Cardiac fibroblast (primary cell): ENCODE measurements at places on chromosomes 5 and 9.

- DNase-seq, result no peak
These were observed 63.5 kb downstream of the UBE2R2 start for GRCh38 chr9:33880211-33881089.

DNA sequence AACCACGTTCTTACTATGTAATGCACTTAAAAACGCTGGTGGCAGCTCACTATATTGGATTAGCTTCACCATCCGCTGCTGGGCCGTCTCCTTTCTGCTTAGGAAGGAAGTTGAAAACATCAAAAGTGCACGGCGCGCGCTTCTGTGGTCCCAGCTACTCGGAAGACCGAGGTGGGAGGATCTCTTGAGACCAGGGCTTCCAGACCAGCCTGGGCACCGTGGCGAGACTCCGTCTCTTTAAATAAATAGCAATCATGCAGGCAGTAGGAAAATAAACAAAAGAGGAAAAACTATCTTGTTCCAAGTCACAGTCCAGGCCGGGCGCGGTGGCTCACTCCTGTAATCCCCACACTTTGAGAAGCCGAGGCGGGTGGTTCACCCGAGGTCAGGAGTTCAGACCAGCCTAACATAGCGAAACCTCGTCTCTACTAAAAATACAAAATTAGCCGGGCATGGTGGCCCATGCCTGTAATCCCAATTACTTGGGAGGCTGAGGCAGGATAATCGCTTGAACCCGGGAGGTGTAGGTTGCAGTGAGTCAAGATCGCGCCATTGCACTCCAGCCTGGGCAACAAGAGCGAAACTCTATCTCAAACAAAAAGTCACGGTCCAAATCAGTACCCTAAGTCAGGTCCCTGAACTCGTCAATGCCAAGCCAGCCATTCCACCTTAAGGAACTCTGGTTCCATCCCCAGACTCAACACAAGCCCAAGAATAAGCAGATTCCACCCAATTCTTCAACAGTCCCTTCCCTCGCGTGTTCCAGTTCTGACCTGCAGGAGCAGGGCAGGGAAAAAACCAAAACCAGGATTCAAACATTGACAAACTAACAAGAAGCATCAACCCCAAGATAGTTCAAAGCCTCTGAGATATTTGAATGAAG, 1.0 kb upstream of the GOLGA1 start:
- peak; percentile 66 for DNase-seq

- no peak for DNase-seq
These were observed 18.4 kb upstream of the GSN start for GRCh38 chr9:121249563-121249962.

GRCh38 chr5:40981420-40981819, 72.1 kb downstream of the C7 start:
- no peak for DNase-seq

- no peak for DNase-seq
These were observed 2.6 kb upstream of the CCL27 start for GRCh38 chr9:34665067-34665380.

DNA sequence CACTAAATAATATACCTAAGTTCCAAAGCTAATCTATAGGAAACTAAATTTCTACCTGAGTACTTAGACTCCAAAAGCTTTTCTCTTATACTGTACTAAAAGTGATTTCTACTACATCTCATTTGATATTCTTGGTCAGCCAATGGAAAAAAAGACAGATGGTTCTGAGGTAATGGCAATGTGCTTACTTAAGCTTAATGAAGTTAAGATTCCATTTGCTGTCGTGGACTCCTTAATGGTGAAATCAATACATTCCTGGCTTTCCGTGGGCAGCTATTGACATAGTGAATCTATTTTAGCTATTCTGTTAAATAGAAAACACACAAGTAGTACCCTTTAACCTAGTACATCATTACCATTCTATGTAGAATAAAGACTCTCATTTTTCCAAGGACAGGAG, 1825.6 kb upstream of the CDH9 start:
- no peak for DNase-seq

GRCh38 chr9:9352877-9353481, 1259.8 kb downstream of the PTPRD start:
- DNase-seq, result peak; percentile 14

- no peak for DNase-seq
These were observed 31.2 kb downstream of the C9 start for GRCh38 chr5:39333104-39333503.

DNA sequence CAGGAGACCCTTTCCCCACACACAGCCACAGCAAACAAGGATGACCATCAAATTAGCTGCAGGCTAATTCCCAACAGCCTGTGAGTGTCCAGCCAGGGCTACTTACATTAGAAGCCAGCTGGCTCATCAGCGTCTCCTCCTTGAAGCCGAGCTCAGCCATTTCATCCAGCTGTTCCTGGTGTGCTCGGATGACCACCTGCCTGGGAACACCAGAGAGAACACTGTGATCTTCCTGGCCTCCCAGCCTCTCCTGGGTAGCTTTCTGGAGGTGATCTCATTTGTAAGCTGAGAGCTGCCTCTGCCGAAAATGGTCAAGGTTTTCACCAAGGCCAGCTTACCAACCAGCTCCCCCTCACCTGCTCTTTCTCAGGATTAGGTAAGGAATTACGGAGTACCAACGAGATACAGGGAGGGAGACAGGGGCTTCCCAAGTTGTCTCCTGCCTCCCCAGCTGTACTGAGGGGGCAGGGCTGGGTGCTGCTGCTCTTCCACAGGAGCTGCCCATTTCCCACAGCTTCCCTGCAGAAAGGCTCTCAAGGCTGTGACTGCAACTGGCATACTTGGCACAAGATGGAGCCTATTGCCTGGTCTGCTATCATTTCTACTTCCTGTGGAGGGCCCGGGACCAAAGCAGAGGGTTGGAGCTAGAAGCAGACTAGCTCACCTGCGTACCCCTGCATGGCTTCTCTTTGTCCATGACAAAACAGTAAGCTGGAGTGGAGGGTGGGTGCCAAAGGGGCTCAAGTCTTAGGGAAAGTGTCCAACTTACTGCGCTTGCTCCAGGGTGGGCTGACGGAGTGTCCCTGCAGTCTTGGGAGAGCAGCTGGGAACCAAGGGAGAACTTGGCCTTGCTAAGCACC, 73.9 kb downstream of the KIF24 start:
- DNase-seq, result peak; percentile 55

DNA sequence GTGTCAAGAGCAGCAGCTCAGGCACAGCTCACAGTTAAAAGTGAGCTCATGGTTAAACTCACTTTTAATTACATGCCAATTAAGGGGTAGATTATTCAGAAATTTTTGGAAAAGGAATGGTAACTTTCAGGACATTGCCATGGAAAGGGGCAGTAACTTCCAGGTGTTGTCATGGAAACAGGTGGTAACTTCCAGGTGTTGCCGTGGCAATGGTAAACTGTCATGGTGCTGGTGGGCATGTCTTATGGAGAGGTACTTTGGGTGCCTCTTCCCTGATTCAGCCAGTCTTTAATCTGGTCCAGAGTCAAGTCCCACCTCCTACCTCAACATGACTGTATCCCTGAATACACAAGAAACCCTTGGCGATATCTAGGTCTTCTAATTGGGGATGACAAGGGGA, 223.2 kb upstream of the TAS2R1 start:
- no peak for DNase-seq

DNA sequence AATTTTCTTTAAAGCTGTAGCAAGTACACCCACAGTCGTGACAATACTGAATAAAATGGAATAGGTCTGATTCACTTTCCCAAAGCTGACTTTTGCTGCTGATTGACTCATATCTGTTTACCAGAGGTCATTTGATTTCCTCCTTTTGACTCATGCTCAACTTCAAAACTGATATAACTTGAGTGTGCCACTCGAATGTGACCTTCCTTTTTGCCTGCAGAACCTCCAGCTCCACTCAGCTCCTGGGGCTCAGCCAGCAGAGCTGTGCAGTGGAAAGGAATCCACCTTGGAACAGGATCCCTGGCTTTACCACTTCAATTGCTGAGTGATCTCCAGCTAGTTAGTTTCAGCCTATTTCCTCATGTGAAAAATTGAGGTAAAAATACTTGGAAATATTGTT, 84.1 kb downstream of the FEM1C start:
- DNase-seq, result peak; percentile 66

DNA sequence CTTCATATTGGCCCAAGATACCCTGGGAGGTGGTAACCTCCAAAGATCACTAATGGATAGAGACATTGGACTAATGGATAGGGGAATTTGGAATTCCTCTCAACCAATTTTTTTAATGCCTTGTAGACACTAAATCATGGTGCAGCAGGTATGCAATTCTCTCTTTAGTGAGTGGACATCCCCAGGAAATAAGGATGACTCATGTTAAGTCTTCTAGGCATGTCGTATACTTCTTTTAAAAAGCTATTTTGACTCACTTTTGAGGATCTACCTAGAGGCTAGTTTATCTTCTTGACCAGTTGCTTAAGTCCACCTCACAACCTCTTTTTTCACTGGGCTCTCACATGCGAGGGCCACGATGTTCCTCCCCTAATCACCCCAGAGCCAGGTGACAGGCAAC, 211.6 kb upstream of the CDH12 start:
- DNase-seq, result no peak
